Activated CD8-positive, alpha-beta memory T cell treated with anti-CD3 and anti-CD28 coated beads for 1 hour (primary cell): ENCODE measurements at places on chromosomes 1 and 21.

GRCh38 chr1:247487057-247487456, 29.2 kb upstream of the OR2B11 start:
- DNase-seq, result no peak

DNA sequence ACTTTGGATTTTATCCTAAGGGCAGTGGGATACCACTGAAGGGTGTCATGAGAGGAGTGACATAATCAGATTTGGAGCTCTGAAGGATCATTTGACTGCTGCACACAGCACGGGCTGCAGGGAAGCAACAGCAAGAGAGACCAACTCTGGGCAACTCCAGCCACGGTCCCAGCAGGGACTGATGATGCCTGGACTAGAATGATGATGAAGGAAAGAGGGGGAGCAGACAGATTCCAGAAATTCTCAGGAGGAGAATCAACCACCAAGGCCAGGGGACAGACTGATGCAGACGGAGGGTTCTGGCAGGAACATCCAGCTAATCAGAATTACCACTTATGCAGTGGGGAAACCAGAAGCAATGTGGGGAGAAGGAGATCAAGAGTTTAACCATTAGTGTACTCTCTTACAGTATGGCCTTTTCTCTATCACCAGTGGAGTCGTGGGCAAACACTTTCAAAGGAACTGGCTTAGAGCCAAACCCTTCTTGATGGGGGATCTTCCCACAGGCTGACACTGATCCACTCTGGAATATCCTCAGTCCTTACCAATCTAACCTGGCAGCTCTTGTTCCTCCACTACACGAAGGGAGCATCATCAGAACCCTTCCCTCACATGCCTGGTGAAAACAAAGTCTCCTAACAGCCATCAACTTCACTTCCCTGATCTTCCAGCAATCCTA, 3.3 kb downstream of the URB1 start:
- no peak for DNase-seq

DNA sequence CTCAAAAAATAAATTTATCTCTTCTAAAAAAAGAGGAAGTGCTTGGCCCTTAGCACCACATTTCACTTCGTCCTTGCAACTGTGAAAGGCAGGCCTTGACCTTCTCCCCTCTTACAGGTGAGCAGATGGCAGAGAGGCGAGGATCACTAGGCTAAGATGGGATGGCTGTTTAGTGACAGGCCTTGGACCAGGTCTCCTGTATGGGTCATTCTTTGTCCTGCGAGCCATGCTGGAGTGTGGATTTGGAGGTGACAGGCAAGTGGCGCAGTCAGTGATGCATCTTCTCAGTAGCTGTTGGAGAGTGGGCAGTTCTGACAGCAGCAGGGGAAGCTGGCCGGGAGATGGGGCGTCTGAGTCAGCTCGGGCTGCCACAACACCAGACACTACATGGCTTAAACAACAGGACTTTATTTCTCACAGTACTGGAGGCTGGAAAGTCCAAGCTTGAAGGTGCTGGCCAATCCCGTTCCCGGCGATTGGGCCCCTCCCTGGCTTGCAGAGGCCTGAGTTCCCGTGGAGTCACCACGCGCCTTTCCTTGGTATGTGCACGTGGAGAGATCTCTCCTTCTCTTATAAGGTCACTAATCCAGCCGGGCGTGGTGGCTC, 16.5 kb downstream of the SLC27A3 start:
- no peak for DNase-seq

DNA sequence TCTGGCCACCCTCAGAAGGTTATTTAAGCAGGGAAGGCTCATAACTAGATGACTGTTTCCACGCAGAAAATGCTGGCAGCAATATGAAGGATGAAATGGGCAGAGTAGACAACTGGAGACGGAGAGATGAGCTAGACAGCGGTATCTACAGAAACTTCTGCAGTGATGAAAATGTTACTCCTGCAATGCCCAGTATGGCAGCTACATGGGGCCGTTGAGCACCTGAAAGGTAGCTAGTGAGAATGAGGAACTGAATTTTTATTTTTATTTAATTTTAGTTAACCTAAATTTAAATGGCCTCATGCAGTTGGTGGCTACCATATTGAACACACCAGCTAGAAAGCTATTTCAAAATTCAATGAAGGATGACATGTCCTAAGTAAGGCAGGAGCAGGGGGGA, 27.3 kb downstream of the SIPA1L2 start:
- no peak for DNase-seq

- no peak for DNase-seq
These were observed 115.5 kb downstream of the RERE start for GRCh38 chr1:8701794-8702471.

DNA sequence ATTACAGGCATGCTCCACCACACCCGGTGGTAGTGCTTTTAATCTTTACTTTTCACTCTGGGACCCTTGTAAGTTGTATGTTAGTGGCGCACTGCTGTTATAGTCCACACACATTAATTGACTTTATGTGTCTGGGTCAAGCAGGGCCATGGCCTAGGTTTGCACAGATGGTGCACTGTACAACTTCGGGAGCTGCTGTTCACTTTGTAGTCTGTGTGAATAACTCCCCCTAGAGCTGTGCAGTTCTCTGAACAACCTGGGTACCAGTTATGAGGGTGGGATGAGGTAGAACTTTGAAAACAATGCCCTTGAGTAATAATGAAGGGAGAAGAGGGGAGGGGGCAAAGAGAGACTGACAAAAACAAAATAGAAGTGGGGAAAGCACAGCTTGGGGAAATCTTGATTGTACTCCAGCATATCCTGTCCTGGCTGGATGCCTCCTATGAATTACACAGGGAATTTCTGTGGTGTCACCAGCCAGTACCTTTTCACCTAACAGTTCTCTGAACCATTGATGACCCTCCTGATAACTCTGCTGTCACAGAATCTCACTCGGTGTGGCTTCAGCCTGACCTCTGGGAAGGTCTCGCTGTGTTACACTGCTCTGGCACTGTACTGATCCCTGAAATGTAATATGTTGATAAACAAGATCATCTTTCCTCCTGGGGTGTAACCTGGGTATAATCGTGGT, 2.2 kb downstream of the PTGFRN start:
- no peak for DNase-seq

GRCh38 chr1:118828038-118828437, 160.1 kb downstream of the TBX15 start:
- no peak for DNase-seq

- no peak for DNase-seq
These were observed 3.6 kb downstream of the BTG2 start for GRCh38 chr1:203308923-203309331.

GRCh38 chr1:89670163-89670562, 37.2 kb downstream of the LRRC8C start:
- no peak for DNase-seq

- DNase-seq, result peak; percentile 85
These were observed 32.0 kb upstream of the TENT5B start for GRCh38 chr1:27044613-27045151.

GRCh38 chr1:62391369-62391971, 45.4 kb upstream of the USP1 start:
- no peak for DNase-seq

- DNase-seq, result no peak
These were observed 2.0 kb downstream of the SLC6A17 start for GRCh38 chr1:110152133-110152785.

GRCh38 chr1:24344090-24344742, 25.1 kb downstream of the GRHL3 start:
- DNase-seq, result no peak

GRCh38 chr1:54304518-54304917, 101.7 kb downstream of the SSBP3 start:
- DNase-seq, result no peak

DNA sequence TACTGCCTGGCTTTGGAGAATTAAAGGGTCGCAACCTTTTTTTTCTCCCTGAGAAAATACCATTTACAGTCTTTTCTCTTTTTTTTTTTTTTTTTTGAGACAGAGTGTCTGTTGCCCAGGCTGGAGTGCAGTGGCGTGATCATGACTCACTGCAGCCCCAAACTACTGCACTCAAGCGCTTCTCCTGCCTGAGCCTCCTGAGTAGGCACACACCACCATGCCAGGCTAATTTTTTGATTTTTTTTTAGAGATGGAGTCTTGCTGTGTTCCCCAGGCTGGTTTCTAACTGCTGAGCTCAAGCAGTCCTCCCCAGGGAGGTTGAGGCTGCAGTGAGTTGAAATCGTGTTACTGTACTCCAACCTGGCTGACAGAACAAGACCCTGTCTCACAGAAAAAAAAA, 24.6 kb downstream of the UBE4B start:
- DNase-seq, result no peak
